Stimulated activated CD8-positive, alpha-beta memory T cell treated with anti-CD3 and anti-CD28 coated beads, Interleukin-12 subunit alpha, Interleukin-12 subunit beta, amount 100 ng/mL, for 4 hours (primary cell): ENCODE measurements at places on chromosomes 7 and 10.
A peak's percentile ranks its signal among the peaks of the same experiment; 100 is the strongest.

DNA sequence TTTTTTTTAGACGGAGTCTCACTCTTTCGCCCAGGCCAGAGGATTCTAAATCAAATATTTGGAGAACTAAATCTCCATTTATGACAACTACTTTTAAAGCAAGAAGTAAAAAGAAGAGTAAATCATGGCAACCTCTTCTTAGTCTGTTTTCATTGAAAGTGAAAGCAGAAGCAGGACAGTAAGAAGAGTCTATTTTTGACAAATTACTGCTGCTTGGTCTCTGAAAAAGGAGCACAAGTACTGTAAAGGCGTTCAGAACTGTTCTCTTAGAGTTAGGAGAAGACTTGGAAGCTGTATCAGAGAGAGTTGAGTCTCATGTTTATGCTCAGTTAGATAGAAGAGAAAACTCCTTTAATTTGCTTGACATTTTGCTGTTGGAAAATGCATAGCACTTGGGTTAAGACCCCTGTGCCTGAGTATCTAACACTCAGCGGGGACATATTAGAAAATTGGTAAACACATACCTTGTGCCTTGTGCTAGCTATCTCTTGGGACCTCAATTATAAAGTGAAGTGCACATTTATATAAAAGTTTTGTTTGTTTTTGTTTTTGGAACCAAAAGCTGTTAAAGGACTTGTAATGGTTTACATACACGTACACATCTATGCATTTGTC lies 433.0 kb downstream of the ANKRD7 start:
- no peak for DNase-seq

- DNase-seq, result no peak
Measured at GRCh38 chr7:80859272-80859970, 59.4 kb downstream of the SEMA3C start.

GRCh38 chr7:100465702-100466311 lies 1.7 kb upstream of the SPACDR start:
- DNase-seq, result no peak

GRCh38 chr10:113541549-113541927 lies 11.3 kb upstream of the HABP2 start:
- no peak for DNase-seq

GRCh38 chr10:77297393-77297739 lies 340.2 kb downstream of the KCNMA1 start:
- DNase-seq, result no peak

DNA sequence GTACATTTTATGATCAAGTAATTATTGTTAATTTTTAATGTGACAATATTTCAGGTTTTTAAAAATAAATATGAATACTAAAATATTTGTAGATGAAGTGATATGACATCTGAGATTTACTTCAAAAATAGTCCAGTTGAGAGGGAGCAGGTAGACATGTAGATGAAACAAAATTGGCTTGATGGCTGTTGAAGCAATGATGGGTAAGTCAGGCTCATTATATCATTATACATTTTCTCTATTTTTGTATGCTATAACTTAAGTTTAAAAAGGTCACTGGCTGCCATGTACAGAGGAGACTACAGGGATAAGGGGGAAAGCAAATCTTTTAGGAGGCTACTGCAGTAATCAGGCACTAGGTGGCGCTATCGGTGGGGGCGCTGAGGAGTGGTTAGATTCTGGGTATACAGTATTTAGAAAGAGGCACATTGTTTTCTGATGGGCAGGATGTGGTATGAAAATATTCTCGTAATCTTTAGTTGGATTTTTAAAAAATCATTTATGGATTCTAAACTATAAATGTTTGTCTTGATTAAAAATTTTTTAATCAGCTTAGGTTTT lies 189.8 kb upstream of the IMMP2L start:
- DNase-seq, result no peak

- no peak for DNase-seq
Measured at GRCh38 chr7:50349963-50350944, 45.7 kb downstream of the IKZF1 start.

DNA sequence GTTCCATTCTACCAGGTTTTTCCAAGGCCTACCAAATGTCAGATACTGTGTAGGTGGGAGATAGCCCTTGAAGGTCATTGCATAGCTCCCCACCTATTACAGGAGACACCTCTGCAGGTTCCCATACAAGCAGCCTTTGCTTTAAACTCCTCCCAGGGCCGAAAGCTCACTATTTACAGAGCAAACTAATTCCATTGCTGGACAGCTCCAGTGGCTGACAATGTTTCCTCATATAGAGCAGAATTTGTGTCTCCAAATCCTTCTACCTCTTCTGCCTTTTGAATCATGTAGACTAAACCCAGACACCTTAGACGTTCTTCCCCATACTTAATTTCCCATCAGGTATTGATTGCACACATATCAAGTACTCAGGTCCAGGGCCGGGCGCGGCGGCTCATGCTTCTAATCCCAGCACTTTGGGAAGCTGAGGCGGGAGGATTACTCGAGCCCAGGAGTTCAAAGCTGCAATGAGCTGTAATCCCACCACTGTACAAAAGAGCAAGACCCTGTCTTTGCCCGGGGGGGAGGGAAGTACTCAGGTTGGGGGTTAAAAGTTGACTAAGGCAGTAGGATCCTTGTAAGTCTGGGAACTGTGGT lies 2.1 kb downstream of the CNNM1 start:
- DNase-seq, result no peak

- peak; percentile 60 for DNase-seq
Measured at GRCh38 chr7:954330-955238, at the start of gene ADAP1. TSS of gene ADAP1 (minus strand) at chr7:954680. CDS start at chr7:954477, 203 bp downstream.

DNA sequence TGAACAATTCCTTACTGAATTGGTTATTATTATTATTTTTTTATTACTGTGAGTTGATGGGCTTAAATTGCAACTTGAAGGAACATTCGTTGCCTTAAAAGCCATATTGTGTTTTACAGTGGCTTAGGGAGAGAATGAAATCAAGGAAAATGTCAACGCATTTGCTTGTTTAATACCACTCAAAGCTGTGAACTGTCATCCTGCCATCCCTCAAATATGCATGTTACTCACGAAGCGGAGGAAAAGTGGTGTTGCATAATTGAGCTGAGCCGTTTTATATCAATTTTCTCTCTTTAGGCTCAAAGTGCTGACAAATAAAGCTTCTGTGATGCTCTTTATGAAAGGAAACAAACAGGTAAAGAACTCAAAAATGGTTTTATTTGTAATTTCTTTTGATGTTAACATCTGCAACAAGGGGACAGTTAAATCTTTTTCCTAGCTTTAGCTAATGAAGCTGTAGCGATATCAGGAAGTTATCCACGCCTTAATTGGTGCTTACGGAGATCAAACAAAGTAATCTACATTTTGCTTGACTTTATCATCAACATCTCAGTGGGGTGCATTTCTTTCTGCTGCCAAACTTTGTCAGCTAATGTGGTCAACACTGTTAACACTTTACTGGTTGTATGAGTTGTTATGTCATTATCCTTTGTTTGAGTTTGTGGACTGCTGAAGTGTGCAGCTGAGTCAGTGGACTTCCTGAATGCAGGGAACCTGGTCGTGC lies 33.1 kb downstream of the GLRX3 start:
- DNase-seq, result no peak

DNA sequence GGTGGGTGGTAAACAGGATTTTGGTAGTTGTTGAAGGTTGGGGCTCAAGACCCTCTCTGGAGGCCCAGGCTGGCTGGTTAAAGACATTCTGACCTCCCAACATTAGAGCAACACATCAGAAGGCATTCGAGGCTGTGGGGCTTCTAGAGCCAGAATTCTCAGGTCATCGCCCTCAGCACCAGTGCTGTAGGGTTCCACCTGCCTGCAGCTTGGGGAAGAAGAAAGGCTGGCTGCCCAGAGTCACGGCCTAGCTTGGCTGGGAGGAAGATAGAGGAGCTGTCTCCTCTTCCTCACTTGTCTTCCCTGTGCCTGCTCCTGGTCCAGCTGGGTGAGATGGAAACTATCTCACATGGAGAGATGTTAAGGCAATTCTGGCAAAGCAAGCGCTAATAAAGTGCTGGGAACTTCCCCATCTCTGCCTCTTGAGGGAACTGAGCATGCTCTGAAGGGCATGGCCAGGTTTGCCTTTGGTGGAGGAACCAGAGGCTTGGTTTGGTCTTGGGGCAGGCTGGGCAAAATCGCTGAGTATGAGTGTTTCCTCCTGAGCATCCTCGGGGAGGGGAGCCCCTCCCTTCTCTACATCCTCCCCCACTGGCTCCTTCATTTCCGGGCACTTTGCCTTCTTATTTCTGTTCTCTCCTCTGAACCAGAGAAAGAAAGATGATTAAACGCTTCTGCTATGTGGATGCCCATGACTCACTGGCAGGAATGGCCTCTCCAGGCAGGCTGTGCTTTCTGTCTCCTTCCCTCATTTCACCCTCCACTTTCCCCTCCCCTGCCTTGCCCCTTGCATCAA lies 509.0 kb upstream of the PODXL start:
- no peak for DNase-seq

GRCh38 chr7:131045526-131045925 lies 282.1 kb upstream of the MKLN1 start:
- DNase-seq, result no peak

GRCh38 chr7:39910108-39910869 lies 39.8 kb upstream of the CDK13 start:
- DNase-seq, result no peak

- DNase-seq, result no peak
Measured at GRCh38 chr7:96236198-96237039, 85.5 kb downstream of the SLC25A13 start.

GRCh38 chr7:721619-722248 lies 4.8 kb upstream of the DNAAF5 start:
- no peak for DNase-seq

GRCh38 chr7:157278167-157278790 lies 58.5 kb upstream of the DNAJB6 start:
- DNase-seq, result no peak

DNA sequence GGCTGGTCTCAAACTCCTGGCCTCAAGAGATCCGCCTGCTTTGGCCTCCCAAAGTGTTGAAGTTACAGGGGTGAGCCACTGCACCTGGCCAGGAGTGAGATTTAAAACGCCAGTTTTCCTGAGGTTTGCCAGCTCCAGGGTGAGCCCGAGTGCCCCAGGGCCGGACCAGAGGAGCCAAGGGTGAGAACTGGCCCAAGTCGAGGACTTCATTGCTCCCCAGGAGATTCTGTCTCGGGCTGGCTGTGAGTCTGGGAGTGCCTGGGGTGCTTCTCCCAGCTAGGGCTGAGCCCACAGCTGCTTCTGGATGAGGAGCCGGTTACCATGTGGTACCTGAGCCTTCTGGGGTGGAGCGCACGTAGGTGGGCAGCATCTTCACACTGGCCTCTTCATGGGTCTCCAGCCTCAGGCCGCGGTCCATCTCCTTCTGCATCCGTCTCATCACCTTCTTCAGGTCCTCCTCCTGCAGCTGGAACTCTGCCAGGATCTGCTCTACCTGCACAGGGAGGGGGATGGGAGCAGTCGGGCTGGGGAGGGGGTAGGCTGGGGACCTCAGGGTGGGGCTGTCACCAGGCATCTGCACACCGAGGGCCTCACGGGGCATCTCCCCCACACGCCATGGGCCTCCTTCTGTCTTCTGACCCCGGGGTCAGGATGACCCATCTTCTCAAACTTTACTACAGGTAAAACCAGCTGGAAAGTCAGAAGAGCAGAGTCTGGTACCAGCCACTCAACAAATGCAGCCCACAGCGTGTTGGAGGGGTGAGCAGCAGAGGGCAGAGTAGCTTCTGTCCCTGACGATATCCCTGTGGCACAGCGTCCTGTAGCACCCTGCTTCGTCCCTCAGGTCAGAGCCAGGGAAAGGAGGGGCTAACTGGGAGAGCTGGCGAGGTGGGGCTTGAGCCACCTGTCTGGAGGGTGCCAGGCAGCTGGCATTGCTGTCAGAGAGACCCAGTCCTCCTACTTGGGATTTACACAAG lies 12.1 kb upstream of the MYL7 start:
- DNase-seq, result no peak

DNA sequence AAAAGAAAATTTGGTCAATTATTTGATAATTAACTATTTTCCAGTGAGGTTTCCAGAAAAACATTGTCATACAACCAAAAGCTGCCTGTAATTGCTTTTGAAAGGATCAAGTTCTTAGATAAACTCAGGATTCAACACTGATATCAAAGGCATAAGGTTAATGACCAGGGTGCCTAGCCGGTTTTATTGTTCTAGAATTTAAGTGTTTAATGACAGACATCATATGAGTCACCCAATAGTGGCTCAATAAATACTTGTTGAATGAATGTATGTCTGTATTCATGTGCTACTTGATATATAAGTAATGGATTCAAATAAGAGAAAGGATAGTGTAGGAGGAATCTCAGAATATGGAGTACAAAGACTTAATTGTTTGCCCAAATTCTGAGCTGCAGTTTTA lies 196.1 kb upstream of the LRGUK start:
- no peak for DNase-seq

- DNase-seq, result peak; percentile 2
Measured at GRCh38 chr7:91264046-91264923, at the start of gene FZD1. TSS of gene FZD1 (plus strand) at chr7:91264433. CDS start at chr7:91264881, 448 bp downstream.

GRCh38 chr7:45919993-45920459 lies 1.0 kb downstream of the IGFBP3 start:
- no peak for DNase-seq

GRCh38 chr10:46319389-46319788 lies 32.6 kb downstream of the ANTXRL start:
- DNase-seq, result no peak

GRCh38 chr10:13669182-13669855 lies 82.6 kb downstream of the PRPF18 start:
- no peak for DNase-seq

DNA sequence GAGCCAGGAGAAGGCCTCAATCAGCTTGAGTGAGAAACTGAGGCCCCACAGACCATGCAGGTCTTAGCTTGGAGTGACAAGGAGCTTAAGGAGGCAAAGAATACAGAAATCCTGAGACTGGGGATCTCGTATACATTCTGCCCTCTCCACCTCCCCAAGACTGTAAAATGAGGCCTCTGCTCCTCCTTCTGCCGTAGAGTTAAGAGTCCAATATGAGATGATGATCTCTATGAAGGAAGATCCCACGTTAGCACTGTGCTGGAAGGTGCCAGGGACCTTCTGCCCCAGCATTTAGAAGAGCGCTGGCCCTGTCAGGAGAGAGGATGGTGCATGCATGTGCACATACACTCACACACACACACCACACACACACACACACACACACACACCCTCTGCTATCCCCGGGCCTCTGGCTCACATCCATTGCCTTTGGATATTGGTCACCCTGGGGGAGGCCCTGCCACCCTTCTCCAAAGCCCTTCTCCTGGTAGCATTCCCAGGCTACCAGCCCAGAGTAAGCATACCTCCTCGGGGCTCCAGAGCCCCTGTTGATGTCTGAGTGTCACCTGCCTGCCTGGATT lies 15.0 kb downstream of the ZCCHC24 start:
- no peak for DNase-seq

GRCh38 chr7:92693519-92693918 lies 103.3 kb upstream of the FAM133B start:
- DNase-seq, result no peak

DNA sequence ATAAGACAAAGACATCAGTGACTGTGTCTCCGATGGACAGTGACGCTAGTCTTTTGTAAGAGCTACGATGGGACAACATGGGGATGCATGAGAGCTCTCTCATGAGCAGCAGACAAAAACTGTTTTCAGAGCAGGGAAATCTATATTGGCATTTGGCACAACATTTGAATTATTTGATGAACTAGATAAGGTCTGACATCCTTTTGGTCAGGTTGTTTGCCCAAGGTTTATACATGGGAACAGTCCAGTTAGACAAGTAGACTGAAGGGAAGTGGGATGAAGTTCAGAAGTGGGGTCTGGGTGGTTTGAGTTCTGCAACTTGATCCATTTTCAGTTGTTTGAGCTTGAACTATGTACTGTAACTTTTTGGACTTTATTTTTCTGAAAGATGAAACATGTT lies 50.8 kb downstream of the BUB3 start:
- DNase-seq, result no peak
